Stimulated activated CD8-positive, alpha-beta memory T cell treated with anti-CD3 and anti-CD28 coated beads, Interleukin-15, amount 100 ng/mL, for 48 hours (primary cell): ENCODE measurements at places on chromosomes 3 and 15.

DNA sequence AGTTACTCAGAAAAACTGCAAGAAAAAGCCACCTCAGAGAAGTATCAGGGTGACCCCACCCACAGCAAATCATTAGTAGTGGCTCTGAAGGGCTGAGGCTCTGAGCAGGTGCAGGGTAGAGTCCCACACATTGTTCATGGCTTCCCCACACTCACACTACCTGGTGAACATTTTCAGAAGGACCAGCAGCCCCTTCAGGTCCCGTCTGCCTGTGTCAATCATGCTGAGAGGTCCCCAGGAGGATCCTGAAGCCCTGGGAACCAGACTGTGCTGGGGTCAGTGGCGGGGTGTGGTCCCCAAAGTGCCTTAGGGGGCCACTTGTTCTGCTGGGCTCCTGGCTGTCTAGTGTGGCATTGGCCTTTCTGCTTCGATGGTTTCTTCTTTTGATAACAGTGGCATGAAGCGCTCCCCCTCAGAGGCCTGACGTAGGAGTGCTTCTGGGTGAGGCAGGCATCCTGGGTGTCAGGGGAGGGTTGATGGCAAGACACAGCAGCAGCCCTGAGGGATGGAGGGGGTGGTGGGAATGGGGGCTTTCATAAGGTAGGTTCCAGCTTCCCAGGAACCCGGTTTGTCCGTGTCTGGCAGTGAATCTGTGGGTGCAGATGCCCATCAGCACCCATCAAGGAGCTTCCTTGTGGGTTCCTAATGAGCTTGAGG is 19.0 kb upstream of the FANCD2 start:
- DNase-seq: no peak

DNA sequence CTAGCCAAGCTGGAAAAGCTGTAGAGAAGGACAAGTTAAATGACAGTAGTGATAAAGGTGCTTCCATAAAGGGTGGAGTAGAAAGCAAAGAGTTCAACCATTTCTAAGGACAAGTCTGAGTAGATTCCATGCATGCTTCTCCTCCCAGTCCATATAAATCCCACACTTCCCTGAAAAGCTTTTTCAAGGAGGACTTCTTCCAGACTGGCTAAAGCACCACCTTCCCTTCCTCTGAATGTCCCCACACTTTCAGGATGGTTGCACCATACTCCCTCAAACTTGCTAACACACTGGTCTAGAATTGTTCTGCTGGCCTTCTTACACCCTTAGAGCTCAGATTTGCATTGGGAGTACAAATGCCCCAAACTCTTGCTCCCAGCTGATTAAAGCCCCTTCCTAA is 40.9 kb downstream of the FBN1 start:
- DNase-seq: no peak

GRCh38 chr3:193693774-193694173 is 100.8 kb downstream of the OPA1 start:
- DNase-seq: no peak

- no peak for DNase-seq
These were observed 104.4 kb upstream of the UBE3A start for GRCh38 chr15:25543196-25543595.

DNA sequence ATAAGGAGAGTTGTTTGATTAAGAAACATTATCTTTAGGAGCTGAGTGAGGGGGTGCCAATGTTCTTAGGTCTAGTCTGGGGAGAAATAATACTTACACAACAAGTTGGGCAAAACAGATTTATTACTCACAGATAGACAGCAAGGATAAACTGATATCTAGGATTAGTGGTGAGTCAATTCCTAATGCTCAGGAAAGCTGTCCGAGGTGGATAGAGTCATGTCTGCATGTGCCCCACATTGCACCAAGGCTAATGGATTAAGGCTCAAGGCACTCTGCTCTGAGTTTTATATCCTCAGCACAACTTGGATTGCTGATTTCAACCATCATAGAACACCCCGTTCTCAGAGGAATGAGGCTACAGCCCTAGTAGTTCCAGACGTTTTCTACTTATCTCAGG is 1042.3 kb downstream of the OTOL1 start:
- no peak for DNase-seq

GRCh38 chr3:98745718-98746117 is 17.4 kb upstream of the ST3GAL6 start:
- no peak for DNase-seq

GRCh38 chr3:45524565-45524964 is 70.0 kb upstream of the LIMD1 start:
- DNase-seq: no peak

DNA sequence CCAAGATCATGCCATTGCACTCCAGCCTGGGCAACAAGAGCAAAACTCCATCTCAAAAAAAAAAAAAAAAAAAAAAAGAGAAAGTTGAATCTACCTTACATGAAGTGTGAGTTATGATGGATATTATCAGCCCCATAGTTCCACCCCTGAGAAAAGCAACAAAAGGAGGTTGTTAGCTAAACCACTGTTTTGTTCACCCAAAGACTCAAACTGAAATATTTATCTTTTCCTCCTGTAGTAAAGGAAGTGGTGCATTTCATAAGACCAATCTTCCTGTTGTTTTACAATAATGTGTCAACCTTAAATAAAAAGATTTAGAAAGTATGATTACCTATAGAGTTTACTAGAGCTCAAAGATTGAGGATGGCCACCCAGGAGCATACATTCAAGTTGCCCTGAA is 18.7 kb upstream of the TRMT10C start:
- DNase-seq: no peak
